ENCODE measurements at places on chromosomes 16 and 17.

DNA sequence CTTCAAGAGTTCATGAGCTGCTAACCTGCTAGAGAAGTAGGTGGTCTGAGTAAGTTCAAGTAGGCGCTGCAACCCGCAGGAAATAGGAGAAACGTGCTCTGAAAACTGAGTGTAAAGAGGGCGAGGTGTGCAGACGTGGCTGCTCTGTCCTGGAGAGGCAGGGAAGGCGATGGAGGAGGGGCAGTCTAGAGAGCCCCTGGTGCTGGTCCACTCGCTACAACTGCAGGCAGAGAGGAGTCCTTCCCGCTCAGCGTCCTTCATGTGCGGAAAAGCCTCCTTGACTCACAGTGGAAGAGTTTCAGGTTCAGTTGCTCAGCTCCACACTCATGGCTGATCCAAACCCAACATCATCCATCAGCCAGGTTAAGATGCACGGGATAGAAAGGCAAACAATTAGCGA is 12.1 kb downstream of the ABCA3 start:
- no peak for DNase-seq

DNA sequence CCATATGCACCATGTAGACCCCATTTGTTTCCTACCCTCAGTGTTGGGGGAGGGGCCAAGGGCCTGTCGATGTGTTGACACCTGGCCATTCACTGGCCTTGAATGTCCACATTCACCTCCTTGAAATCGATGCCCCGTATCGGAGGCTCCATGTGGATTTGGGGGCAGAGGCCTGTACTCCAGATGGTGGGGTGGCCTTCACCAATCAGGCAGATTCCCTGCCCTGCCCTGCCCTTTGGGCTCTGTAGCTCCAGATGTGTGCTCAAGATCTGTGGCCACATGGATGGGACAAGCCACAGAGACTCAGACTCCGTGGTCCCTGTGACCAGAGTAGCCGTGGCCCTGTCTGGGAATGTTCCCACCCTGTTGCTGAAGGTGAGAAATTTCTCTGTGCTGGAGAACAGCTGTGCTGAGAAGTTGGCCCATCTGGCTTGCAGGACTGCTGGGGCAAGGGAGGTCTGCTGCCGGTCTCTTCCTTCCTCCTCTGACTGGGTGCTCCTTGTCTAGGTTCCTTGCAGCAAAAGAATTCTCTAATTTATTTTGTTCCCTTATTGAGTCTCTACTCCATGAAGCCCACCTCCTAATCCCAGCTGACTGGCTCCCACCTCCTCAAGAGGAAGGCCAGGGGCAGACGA is 221.3 kb downstream of the SEC14L1 start:
- DNase-seq, result no peak

DNA sequence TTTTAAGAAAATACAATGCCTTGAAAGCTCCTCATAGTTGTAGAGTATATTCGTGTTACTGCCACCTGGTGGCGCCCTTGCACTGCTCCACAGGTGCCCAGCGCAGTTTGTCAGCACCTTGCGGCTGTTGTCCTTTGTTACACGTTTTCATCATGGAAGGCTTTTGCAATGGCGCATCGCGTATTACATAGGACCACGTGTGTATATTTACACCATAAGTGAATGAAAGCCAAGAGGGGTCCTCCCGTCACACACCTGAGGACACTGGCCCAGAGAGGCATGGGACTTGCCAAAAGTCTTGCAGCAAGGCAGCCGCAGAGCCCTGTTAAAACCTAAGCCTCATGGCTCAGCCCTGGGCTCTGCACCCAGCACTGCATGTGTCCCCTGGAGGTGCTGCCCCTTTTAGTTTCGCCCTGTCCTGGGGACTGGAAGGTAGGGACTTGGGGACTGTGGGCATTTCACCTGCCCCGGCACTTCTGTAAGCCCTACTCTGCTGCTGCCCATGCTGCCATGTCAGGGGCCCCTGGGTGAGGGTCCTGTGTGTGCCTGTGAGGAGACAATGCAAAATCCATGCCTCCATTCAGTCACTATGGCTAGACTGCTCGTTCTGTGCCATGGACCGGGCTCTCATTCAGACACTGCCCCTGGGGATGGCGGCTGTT is 24.3 kb downstream of the POLR3E start:
- peak; percentile 75 for DNase-seq

DNA sequence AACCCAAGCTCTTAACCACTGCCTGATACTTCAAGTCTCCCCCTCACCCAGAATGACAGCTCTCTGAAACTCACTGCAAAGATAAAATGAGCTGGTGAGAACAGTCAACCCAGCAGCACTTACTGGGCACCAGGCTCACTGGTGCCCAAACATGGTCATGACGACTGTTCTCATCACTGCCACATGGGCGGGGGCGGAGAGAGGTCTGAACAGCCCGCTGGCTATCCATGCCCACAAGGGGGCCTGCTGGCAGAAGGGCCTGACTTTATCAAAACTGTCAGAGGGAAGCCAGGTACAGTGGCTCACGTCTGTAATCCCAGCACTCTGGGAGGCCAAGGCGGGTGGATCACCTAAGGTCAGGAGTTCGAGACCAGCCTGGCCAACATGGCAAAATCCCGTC is 4.0 kb downstream of the MYBBP1A start:
- no peak for DNase-seq

- DNase-seq, result no peak
Observed at GRCh38 chr16:49292413-49292812, 10.8 kb upstream of the CBLN1 start.

DNA sequence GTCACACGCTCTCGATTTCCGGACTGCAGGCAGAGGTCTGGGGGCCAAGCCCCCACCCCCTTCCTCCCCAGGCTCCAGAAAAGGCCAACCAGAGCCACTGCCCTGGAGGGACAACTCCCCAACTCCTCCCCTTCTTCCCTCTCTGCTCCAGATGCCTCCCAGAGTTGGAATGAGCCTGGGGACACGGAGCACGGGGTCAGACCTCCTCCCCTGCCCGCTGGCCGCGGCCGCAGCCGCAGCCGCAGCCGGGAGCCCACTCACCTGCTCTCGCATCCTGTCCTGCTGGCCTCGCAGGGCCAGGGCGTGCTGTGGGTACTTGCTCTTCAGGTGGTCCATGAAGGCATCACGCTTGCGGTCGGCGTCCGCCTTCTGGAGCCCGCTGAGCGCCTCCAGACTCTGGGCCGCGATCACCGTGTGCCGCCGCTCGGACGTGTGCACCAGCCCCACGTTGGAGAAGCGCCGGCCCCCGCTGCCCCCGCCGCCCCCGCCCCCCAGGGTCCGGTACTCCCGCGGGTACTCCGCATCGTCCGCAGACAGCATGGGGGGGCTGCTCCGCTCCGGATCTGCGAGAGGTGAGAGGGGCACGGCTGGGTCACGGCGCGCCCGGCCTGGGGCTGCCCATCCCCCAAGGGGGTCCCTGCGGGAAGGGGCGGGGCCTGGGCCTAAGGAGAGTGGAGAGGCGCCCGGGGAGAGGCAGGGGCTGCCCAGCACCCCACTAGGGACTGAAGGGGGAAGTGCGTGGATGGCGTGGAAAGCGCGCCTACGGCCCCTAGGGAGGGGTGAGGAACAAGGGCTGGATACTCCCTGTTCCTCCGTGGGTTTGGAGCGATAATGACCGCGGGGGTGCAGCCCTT is 27.3 kb downstream of the SRCIN1 start:
- no peak for DNase-seq

- DNase-seq, result no peak
Observed at GRCh38 chr16:61324044-61324443, 712.2 kb downstream of the CDH8 start.

GRCh38 chr16:82993926-82994325 is 367.2 kb downstream of the CDH13 start:
- no peak for DNase-seq

- DNase-seq, result no peak
Observed at GRCh38 chr16:85592700-85593493, 20.2 kb upstream of the GSE1 start.

DNA sequence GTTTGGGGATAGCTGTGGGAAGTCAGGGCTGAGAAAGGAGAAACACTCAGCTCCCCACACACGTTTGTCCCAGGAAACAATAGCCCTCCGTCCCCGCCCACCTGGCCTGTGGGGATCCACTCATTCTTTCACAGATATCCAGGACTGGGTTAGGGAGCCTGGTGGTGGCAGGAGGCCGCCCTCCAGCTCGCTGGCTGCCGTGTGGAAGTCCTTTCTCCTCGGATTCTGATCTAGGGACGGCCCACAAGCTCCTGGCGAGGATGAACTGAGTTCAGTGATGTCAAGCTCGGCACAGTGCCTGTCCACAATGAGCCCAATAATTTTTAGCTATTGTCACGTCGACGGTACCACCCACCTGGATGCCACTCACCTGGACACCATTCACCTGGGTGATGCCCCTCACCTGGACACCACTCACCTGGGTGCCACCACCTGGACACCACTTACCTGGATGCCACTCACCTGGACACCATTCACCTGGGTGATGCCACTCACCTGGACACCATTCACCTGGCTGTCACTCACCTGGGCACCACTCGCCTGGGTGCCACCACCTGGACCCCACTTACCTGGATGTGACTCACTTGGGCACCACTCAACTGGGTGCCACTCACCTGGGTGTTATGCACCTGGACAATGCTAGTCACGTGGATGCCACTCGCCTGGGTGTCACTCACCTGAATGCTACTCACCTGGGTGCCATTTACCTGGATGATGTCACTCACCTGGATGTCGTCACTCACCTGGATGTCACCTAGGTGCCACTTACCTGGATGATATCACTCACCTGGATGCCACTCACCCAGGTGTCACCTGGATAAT is 172.5 kb upstream of the FOXF1 start:
- DNase-seq, result no peak

DNA sequence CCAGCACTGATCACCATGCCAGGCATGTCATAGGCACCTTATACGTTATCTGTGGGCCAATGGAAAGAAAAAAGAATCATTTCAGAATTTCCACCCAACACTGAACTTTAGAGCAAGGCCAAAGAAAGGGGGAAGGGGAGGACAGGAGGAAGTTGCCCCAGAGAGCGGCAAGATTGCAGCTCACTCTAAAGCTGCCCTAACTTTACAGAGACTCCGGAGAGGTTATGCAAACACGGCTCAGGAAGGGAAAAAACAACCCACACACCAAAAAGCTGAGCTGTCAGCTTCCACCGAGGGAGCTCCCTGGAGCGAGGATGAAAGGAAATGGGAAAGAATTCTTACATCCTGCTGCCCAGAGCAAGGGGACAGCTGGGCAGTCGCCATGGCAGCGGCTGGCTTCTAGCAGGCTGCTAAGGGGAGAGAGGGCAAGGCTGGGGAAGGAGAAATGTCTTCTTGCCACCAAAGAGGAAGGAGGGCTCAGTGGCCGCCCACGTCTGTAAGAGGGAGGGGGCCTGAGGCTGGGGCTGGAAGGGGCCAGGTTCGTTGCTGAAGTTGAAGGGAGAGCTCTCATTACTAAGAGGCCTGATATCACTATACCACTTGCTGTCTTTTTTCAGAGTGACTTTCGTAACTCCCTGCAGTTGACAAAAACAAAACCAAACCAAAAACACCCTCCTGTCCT is 18.2 kb downstream of the COTL1 start:
- DNase-seq, result peak; percentile 75

DNA sequence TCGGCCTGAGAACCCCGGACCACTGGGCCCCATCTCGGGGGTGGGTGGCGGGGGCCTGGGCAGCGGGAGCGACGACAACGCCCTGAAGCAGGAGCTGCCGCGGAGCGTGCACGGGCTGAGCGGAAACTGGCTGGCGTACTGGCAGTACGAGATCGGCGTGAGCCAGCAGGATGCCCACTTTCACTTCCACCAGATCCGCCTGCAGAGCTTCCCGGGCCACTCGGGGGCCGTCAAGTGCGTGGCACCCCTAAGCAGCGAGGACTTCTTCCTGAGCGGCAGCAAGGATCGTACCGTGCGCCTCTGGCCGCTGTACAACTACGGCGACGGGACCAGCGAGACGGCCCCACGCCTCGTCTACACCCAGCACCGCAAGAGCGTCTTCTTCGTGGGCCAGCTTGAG is 8.9 kb upstream of the SERPINF2 start:
- DNase-seq, result no peak

- no peak for DNase-seq
Observed at GRCh38 chr17:74512624-74513091, 18.6 kb downstream of the CD300LB start.

DNA sequence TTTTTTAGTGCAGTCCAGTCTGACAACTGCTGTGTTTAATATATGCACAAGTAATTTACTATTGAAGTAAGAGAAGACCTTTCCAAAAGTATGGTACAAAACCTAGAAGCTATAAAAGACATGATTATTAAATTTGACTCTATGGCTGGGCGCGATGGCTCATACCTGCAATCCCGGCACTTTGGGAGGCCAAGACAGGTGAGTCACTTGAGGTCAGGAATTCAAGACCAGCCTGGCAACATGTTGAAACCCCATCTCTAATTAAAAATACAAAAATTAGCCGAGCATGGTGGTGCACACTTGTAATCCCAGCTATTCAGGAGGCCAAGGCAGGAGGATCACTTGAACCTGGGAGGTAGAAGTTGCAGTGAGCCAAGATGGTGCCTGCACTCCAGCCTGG is 41.4 kb upstream of the VWA3A start:
- DNase-seq, result no peak

DNA sequence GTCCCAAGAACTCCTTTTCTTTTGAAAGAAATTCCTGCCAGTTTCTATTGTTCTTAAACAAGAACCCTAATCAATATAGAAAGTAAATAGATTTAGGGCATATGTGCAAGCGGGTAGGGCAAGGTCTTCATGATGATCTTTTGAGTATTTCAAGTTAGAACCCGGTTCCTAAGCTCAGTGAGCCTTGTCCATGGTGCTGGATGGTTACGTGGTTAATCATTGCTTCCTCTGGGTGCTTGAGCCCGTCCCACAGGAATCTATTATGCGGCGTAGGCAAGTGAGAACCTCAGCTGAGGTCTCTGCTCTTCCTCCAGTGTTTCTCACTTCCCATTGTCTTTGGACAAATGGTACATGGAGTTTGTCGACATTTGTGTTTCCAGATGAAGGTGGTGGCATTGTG is 580.8 kb upstream of the EEF2KMT start:
- no peak for DNase-seq

- no peak for DNase-seq
Observed at GRCh38 chr16:70430667-70431536, 8.0 kb downstream of the ST3GAL2 start.

DNA sequence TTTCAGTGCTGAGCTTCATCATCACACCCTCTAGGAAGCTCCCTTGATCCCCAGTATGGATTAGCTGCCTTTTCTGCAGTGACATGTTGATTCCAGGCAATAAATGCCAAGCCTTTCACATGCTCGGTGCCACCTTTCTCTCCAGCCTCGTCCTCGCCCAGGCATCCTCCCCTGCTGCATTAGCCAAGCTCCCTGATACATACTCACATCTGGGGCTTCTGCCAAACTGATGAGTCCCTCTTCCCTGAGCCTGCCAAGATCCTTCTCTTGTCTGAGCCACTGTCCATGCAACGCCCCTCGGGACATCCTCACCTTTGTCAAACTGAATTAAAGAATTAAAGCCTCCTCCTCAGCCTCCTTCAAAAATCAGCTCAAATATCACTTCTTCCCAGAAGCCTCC is 538.5 kb upstream of the CDH11 start:
- DNase-seq, result no peak

- no peak for DNase-seq
Observed at GRCh38 chr16:83966153-83966696, 1.8 kb upstream of the NECAB2 start.

GRCh38 chr17:15171167-15172047 is 93.7 kb downstream of the PMP22 start:
- peak; percentile 44 for DNase-seq
